ENCODE measurements at places on chromosomes 4 and X.

DNA sequence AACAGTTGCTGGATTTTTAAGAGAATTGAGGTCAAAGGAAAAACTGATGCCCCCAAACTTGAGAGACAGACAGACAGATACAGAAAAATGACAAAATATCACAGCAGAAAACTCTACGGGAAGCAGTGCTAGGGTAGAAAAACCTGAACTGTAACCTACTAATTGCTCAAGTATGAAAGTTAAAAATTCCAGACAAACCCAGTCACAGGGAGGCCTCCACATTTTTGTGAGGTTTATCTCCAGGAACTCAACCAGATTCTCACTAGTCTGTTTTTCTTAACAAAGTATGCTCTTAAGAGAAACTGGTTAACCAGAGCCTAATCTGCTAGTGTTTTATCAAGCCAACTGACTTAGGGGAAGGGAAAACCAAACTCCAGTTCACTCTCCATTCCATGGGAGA, 19.9 kb upstream of the PPP3CA start:
- DNase-seq: no peak

DNA sequence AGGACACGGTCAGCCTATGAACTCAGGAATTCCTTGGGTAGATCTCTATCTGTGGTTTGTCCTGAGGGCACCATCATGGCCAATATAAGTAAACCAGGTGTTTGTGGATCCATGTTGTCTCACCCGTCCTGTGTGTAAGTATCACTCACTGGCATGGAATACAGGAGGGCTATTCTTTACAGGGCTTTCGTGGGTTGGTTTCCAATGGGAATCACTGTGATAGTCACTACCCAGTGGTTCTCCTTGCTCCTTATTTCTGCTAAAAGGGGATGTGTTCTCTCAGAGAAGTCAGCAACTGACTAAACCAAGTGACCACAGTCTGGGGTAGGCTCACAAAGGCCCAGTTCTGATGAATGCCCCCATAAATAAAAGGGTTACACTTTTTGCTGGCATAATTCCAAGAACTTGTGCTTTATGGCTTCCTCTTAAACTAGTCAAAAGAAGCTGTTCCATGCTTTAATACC, 236.7 kb upstream of the JADE1 start:
- DNase-seq: no peak

GRCh38 chrX:115192244-115192700, 3.1 kb downstream of the RBMXL3 start:
- DNase-seq: no peak

- DNase-seq: no peak
These were observed 298.5 kb upstream of the AADAT start for GRCh38 chr4:170388255-170388654.

GRCh38 chrX:154540897-154541535, 5.6 kb downstream of the G6PD start:
- DNase-seq: no peak

All from Panc1 (cell line).